Germinal center (tissue), 1 donor: ENCODE measurements at places on chromosomes 16 and 17.
A peak's percentile ranks its signal among the peaks of the same experiment; 100 is the strongest.

GRCh38 chr16:55000595-55000994 is 69.9 kb downstream of the IRX5 start:
- DNase-seq = no peak

DNA sequence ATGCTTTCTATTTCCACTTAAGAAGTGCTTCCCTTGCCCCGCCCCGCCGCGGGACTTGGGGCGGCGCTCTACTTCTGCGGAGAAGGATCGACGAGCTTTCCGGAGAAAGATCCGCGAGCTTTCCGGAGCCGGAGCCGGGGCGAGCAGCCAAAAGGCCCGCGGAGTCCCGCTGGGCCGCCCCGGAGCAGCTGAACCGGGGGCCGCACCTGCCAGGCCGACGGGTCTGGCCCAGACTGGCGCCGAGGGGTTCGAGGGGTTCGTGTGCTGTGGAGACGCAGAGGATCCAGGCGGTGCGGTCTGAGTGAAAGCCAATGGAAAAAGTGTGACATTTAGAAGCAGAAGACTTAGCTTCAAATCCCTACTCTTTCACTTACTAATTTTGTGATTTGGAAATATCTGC is 50.8 kb downstream of the TBC1D26 start:
- DNase-seq = no peak

DNA sequence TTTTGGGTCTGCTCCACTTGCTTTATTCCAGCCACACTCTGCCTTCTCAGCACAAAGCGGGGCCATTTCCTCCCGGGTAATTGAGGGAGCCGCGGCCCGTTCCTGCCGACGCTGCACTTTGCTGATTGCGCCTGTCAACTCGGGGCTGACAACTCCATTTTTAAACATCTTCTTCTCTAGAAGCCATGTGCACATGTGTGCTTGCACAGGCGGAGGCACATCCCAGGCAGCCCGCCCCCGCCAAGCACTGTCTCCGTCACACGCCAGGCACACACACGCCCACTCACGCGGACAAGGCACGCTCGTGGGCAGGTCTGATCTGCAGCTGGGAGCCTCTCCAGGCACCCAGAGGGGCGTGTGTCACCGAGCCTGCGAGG is 63.2 kb downstream of the ENGASE start:
- no peak for DNase-seq

DNA sequence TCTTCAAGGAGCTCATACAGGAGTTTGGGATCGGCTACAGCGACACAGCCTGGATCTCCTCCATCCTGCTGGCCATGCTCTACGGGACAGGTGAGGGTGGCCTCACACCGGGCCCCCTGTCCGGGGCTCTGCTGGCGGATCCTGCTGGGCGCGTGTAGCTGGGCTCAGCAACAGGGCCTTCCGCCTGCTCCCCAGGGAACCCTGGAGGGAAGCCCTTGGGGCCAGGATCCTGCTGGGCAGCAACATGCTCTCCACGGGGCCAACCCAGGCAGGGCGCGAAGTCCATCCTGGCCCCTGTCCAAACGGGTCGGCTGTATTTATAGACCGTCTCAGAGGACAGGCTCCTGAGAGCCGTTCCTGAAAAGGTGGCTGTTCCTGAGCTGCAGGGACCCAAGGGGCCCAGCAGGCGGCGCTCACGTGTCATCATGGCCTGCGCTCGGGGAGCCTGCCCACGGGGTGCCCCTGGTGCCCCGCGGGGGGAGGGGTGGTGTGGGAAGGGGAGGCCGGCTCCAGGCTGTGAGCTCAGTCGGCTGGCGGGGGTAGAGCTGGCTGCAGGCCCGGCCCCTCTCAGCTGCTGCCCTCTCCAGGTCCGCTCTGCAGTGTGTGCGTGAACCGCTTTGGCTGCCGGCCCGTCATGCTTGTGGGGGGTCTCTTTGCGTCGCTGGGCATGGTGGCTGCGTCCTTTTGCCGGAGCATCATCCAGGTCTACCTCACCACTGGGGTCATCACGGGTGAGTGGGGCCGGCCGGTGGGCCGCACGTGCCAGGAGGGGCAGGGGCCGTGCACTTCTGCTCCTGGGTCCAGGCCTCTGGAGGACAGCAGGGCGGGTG is 7.5 kb downstream of the SLC16A3 start:
- DNase-seq = peak; percentile 67

DNA sequence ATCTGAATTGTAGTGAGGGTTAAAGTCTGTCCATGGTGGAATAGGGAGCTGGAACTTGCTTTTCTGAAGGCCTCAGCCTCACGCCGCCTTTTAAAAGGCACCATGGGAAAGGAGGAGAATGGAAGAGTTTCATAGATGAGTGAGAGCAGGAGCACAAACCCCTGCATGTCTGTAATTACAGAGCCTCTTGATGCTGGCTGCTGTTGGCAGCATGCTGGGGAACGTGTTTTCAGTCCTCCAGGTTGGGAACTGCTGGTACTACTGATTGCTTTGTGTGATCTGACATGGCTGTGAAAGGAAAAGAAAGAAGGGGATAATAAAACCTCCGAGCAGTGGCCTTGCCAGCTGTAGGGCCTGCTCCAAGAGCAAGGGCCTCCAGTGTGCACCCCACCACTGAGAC is 16.8 kb upstream of the DYNLL2 start:
- no peak for DNase-seq

DNA sequence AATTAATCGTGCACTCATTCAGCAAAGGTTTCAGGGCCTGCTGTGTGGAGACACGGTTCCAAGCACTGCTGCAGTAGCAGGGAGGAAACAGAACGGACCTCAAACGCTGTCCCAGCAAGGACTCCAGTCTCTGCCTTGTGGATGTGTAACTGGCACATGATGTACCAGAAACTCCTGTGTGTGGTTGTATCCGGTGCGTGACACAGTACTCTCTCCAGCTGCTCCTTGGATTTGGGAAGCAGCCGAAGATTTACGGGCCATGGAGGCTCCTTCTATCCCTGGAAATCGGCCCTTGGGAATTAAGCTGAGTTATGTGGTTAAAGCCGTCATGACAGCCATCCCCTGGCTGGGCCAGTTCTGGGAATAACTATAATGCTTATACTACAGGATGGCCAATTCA is 8.5 kb upstream of the ANKRD11 start:
- no peak for DNase-seq

DNA sequence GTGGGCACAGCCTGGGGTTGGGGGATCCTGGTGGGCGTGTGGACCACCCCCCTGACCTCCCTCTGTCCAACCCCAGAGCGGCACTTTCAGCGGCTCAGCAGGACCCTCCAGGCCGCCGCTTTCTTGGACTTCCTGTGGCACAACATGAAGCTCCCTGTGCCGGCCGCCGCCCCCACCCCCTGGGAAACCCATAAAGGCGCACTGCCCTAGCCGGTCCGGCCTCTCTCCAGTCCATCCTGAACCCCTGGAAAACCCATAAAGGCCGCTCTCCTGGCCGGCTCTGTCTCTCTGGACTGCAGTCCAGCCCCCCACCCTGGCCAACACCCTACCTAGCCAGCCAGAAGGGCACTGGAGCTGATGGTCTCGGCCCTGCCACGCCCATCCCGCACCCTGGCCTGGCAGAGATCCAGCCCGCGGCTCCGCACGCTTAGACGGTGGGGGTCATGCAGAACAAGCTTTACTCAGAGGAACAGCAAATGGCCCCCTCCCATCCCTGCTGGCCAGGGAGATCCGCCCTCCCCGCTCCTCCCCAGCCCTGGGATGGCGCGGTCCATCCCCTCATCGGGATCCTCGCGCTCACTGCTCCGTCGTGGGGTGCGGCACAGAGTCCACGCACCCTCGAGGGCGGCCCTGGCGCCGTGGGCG is 2.7 kb downstream of the NOXO1 start:
- DNase-seq = no peak

DNA sequence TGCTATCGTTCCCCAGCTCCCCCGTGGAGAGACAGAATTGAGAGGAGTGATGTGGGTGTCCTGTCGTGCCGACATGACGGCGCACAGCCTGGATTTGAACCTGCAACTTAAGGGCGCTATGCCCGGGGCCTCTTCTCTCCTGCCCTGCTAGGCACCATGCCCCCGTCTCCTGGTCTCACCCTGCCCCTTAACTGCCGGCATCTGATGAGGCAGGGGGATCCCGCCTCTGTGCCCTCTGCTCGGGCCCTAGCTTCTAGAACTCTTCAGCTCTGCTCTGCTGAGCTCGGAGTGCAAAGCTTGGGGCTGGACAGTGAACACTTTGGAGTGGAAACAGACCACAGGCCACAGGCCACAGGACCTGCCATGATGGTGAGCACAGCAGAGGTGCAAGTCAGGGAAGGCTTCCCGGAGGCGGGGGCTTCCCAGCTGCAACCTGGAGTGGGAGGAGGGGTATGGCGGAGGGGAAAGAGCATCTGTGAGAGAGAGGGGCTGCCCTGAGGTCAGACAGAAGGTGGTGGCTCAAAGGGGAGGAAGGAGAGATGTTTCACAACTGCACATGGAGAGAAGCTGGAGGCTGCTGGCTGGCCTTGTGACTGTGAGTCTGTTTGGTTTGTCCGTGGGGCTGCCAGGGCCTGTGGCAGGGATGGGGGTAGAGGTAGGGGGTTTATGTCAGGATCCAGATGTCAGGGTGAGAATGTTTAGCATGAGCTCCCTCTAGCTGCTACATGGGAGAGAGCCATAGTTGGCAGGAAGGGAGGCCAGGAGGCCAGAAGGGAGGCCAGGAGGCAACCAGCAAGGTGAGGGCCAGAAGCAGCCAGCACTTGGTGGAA is 107.8 kb downstream of the CRLF3 start:
- DNase-seq = no peak

DNA sequence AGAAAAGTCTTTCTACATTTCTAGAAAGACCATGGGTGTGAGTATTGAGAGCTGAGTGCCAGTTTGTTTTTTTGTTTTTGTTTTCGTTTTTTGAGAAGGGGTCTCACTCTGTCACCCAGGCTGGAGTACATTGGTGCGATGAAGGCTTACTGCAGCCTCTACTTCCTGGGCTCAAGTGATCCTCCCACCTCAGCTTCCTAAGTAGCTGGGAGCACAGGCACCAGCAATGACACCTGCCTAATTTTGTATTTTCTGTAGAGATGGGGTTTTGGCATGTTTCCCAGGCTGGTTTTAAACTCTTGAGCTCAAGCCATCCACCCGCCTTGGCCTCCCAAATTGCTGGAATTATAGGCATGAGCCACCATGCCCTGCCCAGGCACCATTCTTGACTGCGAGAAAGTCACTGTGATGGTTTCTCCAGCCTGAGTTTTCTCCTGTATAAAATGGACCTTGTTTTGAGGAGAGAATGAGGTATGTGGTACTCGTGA is 673.8 kb downstream of the MAF start:
- no peak for DNase-seq

DNA sequence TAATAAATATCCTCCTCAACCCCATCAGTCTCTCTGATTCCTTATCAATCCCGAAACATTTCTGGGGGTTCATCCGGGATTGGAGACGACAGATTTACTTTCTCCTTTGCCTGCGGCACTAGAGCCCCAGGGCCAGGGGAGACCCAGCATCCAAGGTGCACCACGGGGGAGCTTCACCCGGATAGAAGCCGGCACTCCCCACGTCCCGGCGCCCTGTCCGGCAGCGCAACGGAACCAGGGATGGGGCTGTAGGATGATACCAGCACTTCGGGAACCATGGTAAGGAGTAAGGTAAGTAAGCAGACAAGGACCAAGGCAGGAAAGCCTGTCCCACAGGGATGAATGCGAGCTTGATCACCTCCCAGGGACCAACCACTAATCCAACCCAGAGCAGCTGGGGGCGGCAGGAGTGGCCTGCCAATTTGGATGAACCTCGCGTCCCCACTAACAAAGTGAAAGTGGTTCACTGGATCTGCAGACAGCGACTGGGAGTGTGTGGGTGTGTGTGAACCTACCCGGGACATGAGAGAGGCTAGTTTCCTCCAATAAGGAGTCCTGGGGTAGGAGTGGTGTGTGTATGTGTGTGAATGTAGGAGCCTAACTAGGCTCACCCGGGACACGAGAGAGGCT is 11.9 kb downstream of the POLR3K start:
- DNase-seq = no peak

GRCh38 chr17:64028874-64029464 is 8.5 kb upstream of the ICAM2 start:
- DNase-seq = peak; percentile 63

GRCh38 chr17:63439687-63440086 is 6.4 kb downstream of the CYB561 start:
- DNase-seq = no peak

DNA sequence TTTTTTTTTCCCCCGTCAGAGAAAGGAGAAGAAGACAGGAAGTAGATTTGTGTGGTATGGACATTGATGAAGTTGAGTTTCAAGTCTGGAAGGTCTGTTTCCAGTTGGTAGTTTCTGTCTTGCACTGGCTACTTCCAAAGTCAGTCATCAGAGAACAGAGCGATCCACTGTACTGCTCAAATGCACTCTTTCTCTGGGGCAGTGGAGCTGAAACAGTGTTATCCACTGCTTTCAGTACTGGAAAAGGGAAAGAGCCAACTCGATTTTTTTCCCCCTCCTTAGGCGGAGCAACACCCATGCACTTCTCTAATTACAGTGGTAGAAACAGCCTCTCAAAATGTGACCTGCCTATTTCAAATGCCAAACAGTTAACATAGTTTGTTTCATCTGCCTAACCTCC is 7.4 kb downstream of the PRKCA start:
- DNase-seq = no peak

DNA sequence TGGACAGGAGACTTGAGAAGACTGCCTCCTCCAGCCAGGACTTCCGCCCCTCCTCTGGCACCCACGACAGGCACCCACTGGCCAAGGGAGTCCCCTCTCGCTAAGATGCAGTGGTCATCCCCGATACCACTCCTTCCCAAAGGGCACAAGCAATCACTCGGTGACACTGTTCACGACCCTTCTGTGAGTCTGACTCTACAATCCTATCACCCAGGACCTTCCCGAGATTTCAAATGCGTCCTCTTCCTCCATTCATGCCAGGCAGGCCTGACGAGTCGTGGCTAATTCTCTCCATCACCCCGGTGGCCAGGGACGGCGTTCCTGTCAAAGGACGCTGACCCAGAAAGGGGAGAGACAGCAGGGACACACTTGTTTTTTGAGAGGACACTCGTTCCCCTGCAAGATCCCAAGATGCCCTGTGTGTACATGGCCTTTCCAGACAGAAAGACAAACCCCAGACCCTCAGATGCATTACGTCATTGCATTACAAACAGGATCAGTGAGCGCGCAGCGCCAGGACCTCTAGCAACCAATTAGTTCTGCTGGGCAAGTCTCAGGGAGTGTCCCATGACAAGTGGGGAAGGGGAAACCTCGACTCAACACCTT is 12.2 kb downstream of the FBXO31 start:
- DNase-seq = no peak

DNA sequence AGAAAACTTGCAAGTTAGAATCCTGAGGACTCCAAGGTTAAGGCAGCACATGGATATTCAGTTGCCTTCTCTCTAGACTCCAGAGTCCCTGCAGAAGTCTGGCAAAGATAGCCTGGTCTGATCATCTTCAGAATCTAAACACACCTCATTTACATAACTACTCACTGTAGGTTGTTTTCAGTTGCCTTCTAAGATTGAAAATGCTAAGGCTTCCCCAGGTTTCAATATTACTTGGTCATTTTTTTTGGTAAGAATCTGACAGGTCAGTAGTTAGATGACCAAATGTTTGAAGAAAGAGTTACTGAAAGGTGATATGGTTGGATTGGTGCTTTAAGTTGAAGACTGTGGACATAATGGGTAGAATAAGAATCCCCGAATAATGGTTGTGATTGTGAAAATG is 205.4 kb upstream of the KCNJ16 start:
- DNase-seq = no peak
